ENCODE measurements at places on chromosomes 6 and 20.

GRCh38 chr6:85033547-85033946 is 269.1 kb upstream of the TBX18 start:
- no peak for DNase-seq

GRCh38 chr20:22555791-22556564 is 28.4 kb downstream of the FOXA2 start:
- DNase-seq, result no peak

DNA sequence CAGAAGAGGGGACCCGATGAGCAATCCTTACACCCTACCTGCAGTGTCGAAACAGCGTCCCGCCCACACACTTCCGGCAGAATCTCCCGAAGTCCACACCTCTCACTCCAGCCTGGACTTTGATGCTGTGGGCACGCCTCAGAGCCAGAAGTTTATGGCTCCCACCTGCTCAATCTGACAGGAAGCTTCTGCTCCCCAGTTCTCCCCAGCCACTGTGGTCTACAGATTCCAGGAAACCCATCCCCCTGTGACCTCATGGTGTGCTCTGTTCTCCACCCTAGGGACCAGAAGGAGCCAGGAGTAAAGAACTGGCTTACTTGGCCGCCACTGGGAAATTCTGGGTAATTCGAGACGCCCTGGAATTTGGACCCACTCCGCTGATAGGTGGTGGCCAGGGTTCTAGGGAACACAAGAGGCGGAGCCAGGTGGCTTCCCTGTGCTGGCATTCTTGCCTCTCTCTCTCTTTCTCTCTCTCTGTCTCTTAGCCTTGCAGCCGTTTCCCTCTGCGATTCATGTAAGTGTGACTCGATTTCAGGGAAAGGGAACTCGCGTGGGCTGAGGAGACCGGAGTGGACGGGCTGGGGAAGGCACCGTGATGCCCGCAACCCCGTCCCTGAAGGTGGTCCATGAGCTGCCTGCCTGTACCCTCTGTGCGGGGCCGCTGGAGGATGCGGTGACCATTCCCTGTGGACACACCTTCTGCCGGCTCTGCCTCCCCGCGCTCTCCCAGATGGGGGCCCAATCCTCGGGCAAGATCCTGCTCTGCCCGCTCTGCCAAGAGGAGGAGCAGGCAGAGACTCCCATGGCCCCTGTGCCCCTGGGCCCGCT is at the start of gene TRIM15:
Gene TRIM15, plus strand, starts transcription at position 457 of the 828 bp plus-strand sequence. Its CDS starts 139 bp downstream, at position 596.
- no peak for DNase-seq

DNA sequence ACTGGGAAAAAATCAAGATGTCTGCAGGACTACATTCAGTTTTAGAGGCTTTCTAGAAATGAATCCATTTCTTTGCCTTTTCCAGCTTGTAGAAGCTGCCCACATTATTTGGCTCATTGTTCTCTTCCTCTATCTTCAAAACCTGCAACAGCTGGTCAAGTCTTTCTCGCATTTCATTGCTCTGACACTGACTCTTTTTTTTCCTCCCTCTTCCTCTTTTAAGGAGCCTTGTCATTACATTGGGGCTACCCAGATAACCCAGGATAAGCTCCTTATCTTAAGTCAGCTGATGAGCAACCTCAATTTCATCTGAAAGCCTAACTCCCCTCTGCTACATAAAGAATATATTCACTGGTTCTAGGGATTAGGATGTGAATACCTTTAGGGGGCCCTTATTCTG is 53.2 kb upstream of the CEP162 start:
- no peak for DNase-seq

DNA sequence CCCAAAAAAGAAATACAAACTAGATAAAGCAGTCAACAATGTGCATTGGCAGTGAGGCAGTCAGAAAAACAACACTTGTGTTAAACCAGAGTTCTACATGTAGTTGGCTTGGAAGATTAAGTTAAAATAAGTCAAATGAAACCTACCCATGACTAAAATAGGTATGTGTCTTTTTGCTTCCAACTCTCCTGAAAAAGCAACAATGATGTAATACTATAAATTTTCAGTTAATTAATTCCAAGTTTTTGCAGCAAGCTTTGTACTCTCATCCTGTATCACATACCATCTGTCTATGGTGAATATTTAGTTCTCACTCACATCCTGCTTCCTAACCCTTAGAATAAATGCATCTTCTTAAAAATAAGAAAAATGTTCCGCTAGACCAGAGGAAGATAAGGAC is 261.5 kb downstream of the KIF16B start:
- peak; percentile 10 for DNase-seq

DNA sequence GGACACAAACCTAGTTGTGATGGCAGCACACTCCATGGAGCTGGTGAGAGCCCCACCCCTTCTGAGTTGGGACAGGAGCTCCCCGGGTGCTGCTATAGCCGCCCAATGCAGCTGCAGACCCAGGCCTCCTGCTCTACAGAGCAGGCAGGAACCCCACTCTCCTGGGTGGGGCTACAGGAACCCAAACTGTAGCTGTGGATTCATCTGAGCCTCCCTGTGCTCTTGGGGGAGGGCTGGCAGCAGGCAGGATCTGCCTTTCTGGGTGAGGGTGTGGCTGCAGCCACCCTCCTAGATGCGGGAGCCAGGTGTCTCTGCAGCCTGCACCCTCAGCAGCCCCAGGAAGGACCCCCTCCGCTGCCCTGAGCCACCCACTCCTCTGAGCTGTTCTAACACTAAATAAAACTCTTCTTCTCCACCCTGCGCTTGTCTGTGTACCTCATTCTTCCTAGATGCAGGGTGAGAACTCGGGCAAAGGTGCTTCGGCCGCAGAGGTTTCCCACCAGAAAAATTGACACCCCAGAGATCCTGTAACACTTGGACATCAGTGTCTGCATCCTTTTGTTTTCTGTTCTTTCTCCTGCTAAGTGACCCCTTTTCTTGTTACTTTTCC is 55.2 kb upstream of the KIF13A start:
- no peak for DNase-seq

- DNase-seq, result peak; percentile 16
Measured at GRCh38 chr6:104887350-104887749, 27.6 kb upstream of the HACE1 start.

DNA sequence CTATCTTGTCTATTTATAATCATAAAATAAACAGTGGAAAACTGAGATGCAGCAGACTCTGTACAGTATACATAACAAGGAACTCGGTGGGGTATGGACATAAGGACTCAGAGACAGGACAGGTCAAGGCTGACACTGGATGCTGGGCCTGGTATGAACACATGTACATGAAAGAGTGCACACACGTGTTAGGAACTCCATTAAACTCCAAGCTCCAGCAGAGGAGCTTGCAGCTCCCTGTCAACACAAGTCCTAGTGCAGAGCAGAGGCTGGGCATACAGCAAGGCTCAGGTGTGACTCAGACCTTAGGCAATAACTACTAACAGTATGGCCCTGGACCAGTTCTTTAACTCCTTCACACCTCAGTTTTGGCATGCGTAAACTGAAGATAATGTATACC is 17.1 kb downstream of the NAPB start:
- peak; percentile 15 for DNase-seq

GRCh38 chr6:90251295-90251992 is 45.2 kb downstream of the BACH2 start:
- DNase-seq, result no peak

DNA sequence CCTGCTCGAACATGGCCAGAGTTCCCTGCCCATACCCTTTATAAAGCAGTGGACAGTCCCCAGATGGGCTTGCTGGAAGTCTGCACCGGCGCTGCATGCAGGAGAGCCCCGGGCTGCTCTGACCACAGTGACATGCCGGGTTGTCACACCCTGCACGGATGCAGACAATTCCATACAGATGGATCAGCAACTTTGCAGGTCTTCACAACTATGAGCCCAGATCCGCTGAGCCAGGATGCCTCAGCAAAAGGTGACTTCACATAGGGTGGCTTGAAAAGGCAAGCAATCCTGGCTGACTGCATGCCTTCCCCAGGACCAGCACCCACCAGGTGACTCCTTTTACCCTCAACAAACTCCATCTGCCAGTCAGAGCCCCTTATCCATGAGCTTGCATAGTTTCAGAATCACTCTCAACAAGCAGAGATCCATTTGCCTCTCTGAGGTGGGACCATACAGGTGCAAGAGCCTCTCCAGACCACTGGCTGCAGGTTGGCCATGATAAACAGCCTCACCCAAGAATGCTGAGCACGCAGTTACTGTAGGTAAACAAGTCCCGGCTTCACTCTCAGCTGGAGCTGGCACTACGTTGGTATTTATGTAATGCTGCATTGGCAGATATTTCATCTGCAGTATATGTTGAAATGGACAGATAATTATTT is 183.0 kb upstream of the QKI start:
- DNase-seq, result no peak

DNA sequence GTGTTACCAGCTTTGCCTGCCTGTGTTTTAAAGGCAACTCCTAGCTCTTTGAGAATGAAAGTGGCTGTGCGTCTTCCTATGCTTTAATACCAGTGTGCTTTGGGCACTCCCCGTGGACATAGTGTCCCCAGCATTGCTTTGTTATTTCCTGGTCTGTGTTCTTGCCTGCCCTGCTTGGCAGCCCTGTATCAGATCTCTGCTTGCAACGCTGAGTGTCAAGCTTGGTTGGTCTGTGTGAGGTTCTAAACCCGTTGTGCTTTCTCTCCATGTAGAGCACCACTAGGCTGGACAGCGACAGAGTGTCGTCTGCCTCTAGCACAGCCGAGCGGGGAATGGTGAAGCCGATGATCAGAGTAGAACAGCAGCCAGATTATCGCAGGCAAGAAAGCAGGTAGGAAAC is 80.2 kb downstream of the AFDN start:
- no peak for DNase-seq

DNA sequence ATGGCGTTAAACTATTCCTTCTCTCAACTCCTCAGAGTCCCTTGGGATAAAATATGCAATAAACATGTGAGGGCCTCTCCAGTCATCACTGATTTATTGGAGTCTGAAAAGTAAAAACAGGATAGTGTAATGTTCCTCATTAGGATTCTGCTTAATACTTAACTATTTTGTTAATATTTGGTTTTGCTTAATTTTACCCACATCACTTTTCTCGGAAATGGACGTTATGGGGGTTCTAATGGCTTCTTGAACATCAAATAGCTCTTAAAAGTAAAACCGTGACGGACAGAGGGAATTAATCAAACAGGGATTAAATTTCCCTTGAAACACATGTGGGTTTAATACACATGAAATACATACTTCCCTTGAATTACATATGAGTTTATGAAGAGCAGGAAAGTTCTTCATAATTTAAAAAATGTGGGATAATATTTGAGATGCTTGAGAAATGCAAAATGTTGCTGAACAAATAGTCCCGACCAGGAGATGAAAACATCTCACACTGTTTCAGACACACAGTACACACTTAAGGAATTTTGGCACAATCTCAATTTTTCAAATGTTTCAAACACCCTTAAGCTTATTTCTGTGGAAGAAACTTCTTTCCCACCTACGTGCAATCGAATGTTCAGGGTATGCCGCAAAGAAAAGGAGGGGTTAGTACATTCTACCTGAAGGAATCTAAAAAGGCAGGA is 38.4 kb upstream of the EIF2S2 start:
- DNase-seq, result peak; percentile 67

DNA sequence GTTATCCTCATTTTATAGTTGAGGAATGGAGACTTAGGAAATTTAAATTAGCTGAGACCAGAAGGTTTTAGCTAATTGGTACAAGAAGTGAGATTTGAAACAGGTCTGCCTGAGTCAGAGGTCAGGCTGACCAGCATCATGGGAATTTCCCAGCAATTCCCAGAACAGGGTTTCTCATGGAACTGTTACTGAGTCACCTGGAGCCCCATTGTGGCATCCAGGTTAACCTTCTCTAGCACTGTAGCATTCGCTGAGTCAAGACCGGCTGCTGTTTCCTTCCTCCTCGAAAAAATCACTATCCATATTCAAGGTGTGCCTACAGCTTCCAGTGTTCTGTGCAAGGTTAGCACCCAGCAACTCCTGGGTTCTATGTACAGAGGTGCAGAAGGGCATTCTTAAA is 238.0 kb upstream of the MAN1A1 start:
- DNase-seq, result no peak

DNA sequence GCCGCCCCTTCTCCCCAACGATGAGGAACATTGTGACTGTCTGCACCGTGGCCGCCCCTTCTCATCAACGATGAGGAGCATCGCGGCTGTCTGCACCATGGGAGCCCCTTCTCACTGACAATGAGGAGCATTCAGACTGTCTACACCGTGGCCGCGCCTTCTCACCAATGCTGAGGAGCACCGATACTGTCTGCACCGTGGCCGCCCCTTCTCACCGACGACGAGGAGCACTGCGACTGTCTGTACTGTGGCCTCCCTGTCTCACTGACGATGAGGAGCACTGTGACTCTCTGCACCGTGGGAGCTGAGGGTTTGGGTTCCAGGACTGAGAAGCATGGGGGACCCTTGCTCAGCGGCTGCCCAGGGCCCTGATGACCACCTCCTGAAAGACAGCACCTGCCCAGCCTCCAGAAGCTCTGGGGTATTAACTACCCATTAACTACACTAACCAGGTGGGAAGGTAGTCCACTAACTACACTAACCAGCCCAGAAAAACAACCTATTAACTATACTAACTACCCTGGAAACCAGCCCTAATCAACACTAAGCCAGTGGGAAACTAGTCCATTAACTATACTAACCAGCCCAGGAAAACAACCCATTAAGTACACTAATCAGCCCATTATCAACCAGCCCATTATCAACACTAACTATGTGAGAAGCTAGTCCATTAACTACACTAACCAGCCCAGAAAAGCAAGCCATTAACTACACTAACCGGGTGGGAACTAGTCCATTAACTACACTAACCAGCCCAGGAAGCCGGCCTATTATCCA is 116.9 kb downstream of the TAF4 start:
- DNase-seq, result no peak

DNA sequence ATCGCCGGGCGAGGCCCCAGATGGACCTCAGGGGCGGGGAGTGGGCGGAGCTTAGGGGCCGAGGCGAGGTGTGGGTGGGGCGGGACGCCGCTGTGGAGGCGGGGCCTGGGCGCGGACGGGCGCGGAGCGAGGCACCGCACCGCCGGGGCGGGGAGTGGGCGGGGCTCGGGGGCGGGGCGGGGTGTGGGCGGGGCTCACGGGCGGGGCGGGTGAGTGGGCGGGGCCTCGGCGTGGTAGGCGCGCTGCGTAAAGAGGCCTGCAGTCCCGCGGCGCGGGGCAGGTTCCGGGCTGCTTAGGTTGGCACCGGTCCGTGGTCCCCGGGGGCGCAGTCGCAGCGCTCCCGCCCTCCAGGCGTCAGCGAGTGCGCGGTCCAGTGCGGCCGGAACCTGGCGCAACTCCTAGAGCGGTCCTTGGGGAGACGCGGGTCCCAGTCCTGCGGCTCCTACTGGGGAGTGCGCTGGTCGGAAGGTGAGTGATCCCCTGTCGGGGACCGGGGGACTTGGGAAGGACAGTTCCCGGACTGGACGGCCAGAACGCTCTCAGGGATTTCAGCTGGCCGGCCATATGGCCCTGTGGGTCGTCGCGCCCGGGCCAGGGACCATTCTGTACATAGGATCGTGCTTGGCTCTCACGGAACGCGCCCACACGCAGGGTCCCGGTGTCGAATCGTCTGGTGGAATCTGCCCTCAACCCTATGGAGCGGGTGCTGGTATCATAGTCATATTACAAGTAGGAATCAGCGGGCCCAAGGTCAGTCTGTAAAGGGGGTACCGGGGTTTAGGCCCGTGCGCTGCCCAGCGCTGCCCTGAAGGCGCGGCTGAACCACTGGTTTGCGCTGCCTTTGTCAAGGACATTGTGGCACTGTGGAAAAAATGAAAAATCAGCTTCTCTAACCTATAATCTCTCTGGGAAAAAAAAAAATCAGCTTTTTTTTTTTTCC is at the start of gene NQO2:
Gene NQO2, plus strand, starts transcription at position 277 of the 940 bp plus-strand sequence. CDS start 6,659 bp downstream, outside the sequence.
- DNase-seq, result peak; percentile 95

Data from adipocyte (in vitro differentiated cells).